Panc1 (cell line): ENCODE measurements at places on chromosomes 1 and 21.

- no peak for DNase-seq
These were observed 49.3 kb downstream of the RAB3GAP2 start for GRCh38 chr1:220222939-220223338.

DNA sequence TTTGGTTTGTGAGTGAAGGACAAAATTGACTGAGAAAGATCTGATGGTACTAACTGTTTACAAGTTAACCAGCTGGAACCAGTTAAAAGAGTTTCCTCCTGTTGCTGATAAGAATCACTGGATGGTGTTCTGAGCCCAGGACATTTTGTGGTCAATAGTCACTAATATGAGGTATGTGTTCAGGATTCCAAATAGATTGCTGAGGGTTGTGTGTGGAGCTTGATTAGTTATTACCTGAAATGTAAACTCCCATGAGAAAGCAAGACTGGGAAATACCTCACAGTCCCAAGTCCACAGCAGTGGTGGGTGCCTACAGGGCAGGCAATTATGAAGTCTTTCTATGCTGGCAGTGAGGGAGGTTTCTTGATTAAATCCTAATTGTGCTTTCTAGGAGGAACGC, 164.6 kb downstream of the DNM3 start:
- DNase-seq = no peak

- no peak for DNase-seq
These were observed at the start of gene DMRTA2 for GRCh38 chr1:50422946-50423669. Gene DMRTA2, minus strand, starts transcription at chr1:50423443. Its CDS starts 1,907 bp downstream, at chr1:50421536.

- DNase-seq = no peak
These were observed 85.6 kb downstream of the MAN1C1 start for GRCh38 chr1:25702101-25702775.

- DNase-seq = no peak
These were observed 226.4 kb downstream of the ZP4 start for GRCh38 chr1:237664348-237664747.

DNA sequence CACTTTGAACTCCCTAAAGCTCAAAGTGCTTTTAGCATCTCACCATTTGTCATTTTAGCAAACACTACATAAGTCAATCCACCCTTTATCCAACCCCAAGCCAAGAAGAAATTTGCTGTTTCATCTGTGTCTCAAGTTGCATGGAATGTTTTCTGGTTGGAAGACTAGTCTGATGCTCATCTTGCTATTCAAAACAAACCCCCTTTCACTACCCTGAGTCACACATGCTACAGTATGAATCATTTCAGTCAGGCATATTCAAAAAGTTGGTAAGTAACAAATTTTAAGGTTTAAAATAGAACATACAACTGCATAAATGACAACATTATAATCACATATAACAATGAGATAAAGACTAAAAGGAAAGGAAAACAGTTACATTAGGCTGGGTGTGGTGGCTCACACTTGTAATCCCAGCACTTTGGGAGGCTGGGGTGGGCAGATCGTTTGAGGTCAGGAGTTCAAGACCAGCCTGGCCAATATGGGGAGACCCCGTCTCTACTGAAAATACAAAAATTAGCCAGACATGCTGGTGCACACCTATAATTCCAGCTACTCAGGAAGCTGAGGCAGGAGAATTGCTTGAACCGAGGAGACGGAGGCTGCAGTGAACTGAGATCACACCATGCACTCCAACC, 38.7 kb downstream of the DSTYK start:
- peak; percentile 64 for DNase-seq

- DNase-seq = no peak
These were observed 45.7 kb upstream of the PAXBP1 start for GRCh38 chr21:32817208-32817607.

- DNase-seq = no peak
These were observed 141.9 kb upstream of the MAP1LC3C start for GRCh38 chr1:242140836-242141235.

- no peak for DNase-seq
These were observed 114.5 kb upstream of the SOD1 start for GRCh38 chr21:31545036-31545435.

GRCh38 chr21:41669533-41669830, 97.4 kb downstream of the RIPK4 start:
- no peak for DNase-seq

- no peak for DNase-seq
These were observed 102.9 kb downstream of the VAV3 start for GRCh38 chr1:107862064-107862463.
